ENCODE measurements at places on chromosomes 2 and 18. TPM values are rescaled to one million over a fixed set of nuclear protein-coding genes. Genes with fewer than 3 reads are reported as not detected.

CLEC4F gene
- 0.22 TPM for total RNA-seq

- no peak overlapping the region for H3K27ac ChIP-seq
- H3K4me1 ChIP-seq: no peaks in the 10 kb centered on the region
- H3K27me3 ChIP-seq: no peaks in the 10 kb centered on the region
- no peak overlapping the region for H3K4me3 ChIP-seq
Observed at GRCh38 chr18:7020995-7021777, 96.4 kb downstream of the LAMA1 start.

GRCh38 chr2:199443589-199444130 lies 14.1 kb downstream of the SATB2 start:
- no peaks in the 10 kb centered on the region for H3K36me3 ChIP-seq
- H3K27ac ChIP-seq: no peak overlapping the region
- H3K27me3 ChIP-seq: no peaks in the 10 kb centered on the region
- no peaks in the 10 kb centered on the region for H3K4me1 ChIP-seq
- no peak for DNase-seq
- H3K4me3 ChIP-seq: no peak overlapping the region

DNA sequence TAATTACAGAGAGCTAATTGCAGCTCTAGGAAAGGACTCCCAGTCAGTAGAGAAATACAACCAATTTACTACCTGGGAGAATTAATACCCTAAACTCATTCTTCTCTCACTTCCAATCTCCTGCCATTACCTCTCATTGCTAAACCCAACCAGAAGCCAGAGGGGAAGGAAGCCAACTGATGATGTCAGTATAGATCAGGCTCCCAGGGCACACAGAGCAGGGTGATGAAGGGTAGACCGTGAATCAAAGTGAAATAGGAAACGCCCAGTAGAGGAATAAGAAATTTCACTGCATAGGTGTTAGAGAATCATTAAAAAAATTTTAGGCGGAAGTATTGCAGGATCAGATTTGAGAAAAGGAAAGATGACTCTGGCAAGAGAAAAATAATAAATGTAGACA lies 456.8 kb upstream of the NXPH2 start:
- H3K4me3 ChIP-seq: no peak overlapping the region
- H3K27ac ChIP-seq: no peak overlapping the region
- no peaks in the 10 kb centered on the region for H3K36me3 ChIP-seq
- H3K27me3 ChIP-seq: no peaks in the 10 kb centered on the region
- no peak for DNase-seq
- H3K4me1 ChIP-seq: no peaks in the 10 kb centered on the region

DNA sequence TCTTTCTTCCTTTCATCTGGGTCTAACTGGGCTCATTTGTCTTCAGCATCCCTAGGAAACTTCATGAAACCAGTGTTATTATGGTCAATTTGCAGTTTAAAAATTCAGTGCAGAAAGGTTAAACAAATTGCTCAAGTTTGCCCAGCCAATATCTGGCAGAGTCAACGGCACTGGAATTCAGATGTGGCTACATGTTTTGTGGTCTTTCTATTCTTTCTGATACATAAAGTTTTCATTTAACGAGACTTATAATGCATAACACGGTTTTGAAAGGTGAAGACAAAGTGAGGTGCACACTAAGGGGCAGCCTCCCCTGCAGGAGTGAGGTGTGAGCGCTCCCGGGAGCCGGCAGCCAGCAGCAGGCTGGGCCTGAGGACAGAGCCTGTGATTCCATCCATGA lies 164.6 kb downstream of the RTP5 start:
- peaks cover 2% of the 10 kb centered on the region for H3K4me1 ChIP-seq
- H3K27ac ChIP-seq: no peak overlapping the region
- H3K4me3 ChIP-seq: no peak overlapping the region

GRCh38 chr2:42572297-42573081 lies 4.1 kb downstream of the MTA3 start:
- peak; percentile 66 for DNase-seq
- no peaks in the 10 kb centered on the region for H3K36me3 ChIP-seq
- H3K4me1 ChIP-seq: peaks cover 17% of the 10 kb centered on the region
- H3K4me3 ChIP-seq: no peak overlapping the region
- H3K27ac ChIP-seq: no peak overlapping the region

Data from ovary (tissue), 10 donors.